ENCODE measurements at places on chromosomes 6 and 20. TPM values are rescaled to one million over a fixed set of nuclear protein-coding genes. Genes with fewer than 3 reads are reported as not detected.

Gene SNRNP48
- total RNA-seq, result 12.7 TPM

Gene PRR18
- not detected for total RNA-seq

- no peak for DNase-seq
These were observed 102.5 kb upstream of the ASF1A start for GRCh38 chr6:118791499-118791898.

DNA sequence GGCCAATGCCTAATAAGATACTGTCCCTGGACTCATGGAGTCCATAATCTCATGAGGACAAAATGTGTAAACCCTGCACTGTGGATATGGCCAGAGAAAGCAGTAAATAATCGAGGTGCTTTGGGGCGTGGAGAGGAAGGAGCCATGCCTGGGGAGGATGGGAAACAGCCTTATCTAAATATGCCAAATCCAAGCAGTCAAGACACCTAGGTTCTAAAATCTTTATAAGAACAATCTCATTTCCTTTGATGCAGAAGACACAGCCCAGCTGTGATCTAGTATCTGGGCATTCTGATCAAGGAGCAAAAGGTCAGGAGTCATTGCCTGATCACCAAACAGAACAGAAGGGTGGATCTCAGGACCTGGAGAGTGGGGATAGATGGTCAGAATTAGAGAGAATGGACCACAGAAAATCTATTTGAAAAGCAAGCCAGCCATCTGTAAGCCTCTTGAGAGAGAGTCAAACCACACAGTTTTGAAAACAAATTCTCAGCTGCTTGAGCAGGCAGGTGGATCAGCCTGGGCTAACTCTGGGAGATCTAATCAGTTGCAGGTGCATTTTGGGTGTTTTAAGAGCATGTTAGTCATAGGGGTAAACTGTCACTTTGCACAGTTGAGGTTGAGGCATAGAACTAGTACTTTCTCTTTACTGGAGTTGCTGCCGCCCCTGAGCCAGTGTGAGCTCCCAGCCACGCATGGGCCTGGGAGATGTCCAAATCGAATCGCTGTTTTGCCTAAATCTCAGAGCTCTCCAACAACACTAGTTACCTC is 130.8 kb upstream of the TNFAIP3 start:
- no peak for DNase-seq
